ENCODE measurements at places on chromosomes 1 and 21. TPM values are rescaled to one million over a fixed set of nuclear protein-coding genes. Genes with fewer than 3 reads are reported as not detected.

- H3K27ac ChIP-seq: peak overlapping the region; percentile 5
- peaks cover 15% of the 10 kb centered on the region for H3K4me1 ChIP-seq
- H3K4me3 ChIP-seq: no peak overlapping the region
- no peaks in the 10 kb centered on the region for H3K27me3 ChIP-seq
- H3K36me3 ChIP-seq: peaks cover 14% of the 10 kb centered on the region
- DNase-seq: peak; percentile 31
Observed at GRCh38 chr1:169312084-169312954, 55.3 kb downstream of the NME7 start.

- no peaks in the 10 kb centered on the region for H3K27me3 ChIP-seq
- no peak overlapping the region for H3K27ac ChIP-seq
- no peak overlapping the region for H3K4me3 ChIP-seq
- peaks cover 10% of the 10 kb centered on the region for H3K4me1 ChIP-seq
- H3K36me3 ChIP-seq: no peaks in the 10 kb centered on the region
- no peak for DNase-seq
Observed at GRCh38 chr1:207243442-207244408, 77.8 kb upstream of the CD55 start.

The S100A7 gene
- not detected for total RNA-seq

The SPRR3 gene
- not detected for total RNA-seq

The TDRD10 gene
- not detected for total RNA-seq
